ENCODE measurements at places on chromosomes 4 and X. TPM values are rescaled to one million over a fixed set of nuclear protein-coding genes. Genes with fewer than 3 reads are reported as not detected.

The FAM9B gene
- not detected for total RNA-seq

The USP51 gene
- 6.4 TPM for total RNA-seq

The SLC9B1 gene
- 1.4 TPM for total RNA-seq

The FUNDC1 gene
- 20.7 TPM for total RNA-seq

The EIF4E gene
- 155 TPM for total RNA-seq

The GATA1 gene
- total RNA-seq = 0.26 TPM

The HEPH gene
- total RNA-seq = 31.7 TPM

The WAS gene
- 0.79 TPM for total RNA-seq

The TSPYL2 gene
- total RNA-seq = 14.6 TPM

The RNF4 gene
- 77.8 TPM for total RNA-seq

The SORBS2 gene
- 44.5 TPM for total RNA-seq

The ETDA gene
- not detected for total RNA-seq

The SULT1B1 gene
- total RNA-seq = 0.14 TPM

The SPOCK3 gene
- 0.27 TPM for total RNA-seq

The TMPRSS11F gene
- total RNA-seq = not detected

The GRID2 gene
- total RNA-seq = 26.8 TPM

The GAGE2A gene
- total RNA-seq = 0.83 TPM

The MAGED2 gene
- total RNA-seq = 136 TPM

The RGN gene
- total RNA-seq = 1.6 TPM

The TLR3 gene
- 1.4 TPM for total RNA-seq

The GLUD2 gene
- 1.4 TPM for total RNA-seq

The XAGE1A gene
- total RNA-seq = not detected

The ARHGEF38 gene
- total RNA-seq = not detected

The GPR82 gene
- total RNA-seq = not detected

The ETDB gene
- not detected for total RNA-seq

The SHROOM3 gene
- total RNA-seq = 52.6 TPM

The FABP2 gene
- not detected for total RNA-seq

The TRPC5OS gene
- not detected for total RNA-seq

The MTM1 gene
- total RNA-seq = 7.6 TPM

The RNF128 gene
- total RNA-seq = 0.99 TPM

The RASGEF1B gene
- 6.9 TPM for total RNA-seq

The GSX2 gene
- total RNA-seq = not detected

The GPM6B gene
- total RNA-seq = 99.8 TPM

The PDE5A gene
- total RNA-seq = 26.4 TPM

The LSM6 gene
- 70.3 TPM for total RNA-seq

The MAGEC1 gene
- total RNA-seq = not detected

The GABRG1 gene
- total RNA-seq = 0.17 TPM

The MND1 gene
- 36.7 TPM for total RNA-seq

The CT45A1 gene
- not detected for total RNA-seq

The AKAP14 gene
- total RNA-seq = 1.6 TPM

The DAPP1 gene
- total RNA-seq = not detected
